Stimulated activated CD8-positive, alpha-beta memory T cell treated with anti-CD3 and anti-CD28 coated beads, Interleukin-4, amount 100 ng/mL, for 4 hours (primary cell): ENCODE measurements at places on chromosomes 7 and 10.

DNA sequence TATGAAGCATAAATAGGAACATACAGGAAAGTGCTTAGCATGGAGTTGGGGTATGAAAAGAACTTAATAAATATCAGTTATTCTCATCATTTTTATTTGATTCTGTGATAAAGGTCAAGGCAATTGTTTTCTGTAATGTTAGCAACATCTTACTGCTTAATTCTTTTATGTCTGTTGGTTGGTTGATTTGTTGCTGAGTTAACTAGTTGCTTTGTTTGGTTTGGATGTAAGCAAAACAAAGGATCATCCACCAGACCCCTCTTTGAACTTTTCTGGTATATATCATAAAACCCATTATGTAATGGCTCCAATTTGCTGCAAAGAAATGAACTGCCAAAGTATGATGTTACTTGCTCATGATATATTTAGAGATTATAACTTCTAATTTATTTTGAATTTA lies 44.5 kb downstream of the CH25H start:
- DNase-seq, result no peak

GRCh38 chr7:82141427-82141826 lies 302.1 kb downstream of the CACNA2D1 start:
- no peak for DNase-seq

DNA sequence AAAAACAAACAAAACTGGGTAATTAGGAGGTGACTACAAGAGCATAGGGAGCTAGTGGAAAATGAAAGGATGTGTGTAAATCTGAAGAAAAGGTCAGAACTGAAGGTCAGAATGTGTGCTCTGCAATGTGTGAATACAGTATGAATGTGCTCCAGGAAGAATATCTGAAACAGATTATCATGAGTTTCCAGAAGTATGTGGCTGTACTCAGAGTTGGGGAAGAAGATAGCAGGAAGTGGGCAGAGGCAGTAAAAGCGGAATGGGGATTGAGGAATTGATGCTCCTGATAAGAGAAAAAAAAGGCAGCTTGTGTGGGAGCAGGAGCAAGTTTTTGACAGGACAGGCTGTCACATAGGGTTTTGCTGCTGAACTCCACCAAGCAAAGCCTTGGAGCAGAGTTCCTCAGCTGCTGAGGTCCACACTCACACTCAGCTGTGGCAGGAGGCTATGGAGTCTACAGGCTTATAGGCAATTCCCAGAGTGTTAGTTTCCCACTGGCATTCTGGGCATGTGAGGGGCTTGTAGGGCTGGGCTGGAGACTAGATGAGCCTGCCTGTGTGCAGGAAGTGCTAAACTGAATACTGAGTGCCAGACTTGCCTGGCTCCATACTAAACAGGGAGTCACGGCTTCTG lies 22.9 kb downstream of the H2AZ2 start:
- DNase-seq, result no peak

GRCh38 chr10:126196281-126196680 lies 192.0 kb downstream of the ADAM12 start:
- DNase-seq, result no peak

DNA sequence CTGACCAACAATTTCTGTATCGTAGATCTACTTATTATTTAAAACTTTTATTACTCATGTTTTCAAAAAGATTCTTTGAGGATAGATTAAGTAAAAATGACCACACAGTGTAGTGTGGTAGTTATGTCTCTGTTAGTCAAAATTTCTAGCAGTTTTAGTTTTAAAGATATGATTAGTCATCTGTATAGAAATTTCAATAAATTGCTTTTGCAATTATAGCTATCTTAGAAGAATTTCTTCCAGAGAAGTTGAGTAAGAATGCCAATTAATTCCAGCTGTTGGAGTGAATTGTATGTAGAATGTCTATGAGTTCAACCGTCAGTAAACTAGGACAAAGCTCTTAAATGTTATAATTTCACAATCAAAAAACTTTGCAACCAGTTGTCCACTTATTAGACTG lies 229.7 kb downstream of the CDK14 start:
- DNase-seq, result no peak

GRCh38 chr7:86913709-86914108 lies 145.7 kb downstream of the ELAPOR2 start:
- no peak for DNase-seq

GRCh38 chr10:72561745-72562166 lies 64.1 kb downstream of the MICU1 start:
- no peak for DNase-seq

- DNase-seq, result no peak
These were observed 168.5 kb downstream of the TEX36 start for GRCh38 chr10:125514206-125515162.

GRCh38 chr7:130893441-130893894 lies 159.5 kb upstream of the KLF14 start:
- no peak for DNase-seq

GRCh38 chr10:43156590-43157341 lies 18.5 kb downstream of the CSGALNACT2 start:
- no peak for DNase-seq

DNA sequence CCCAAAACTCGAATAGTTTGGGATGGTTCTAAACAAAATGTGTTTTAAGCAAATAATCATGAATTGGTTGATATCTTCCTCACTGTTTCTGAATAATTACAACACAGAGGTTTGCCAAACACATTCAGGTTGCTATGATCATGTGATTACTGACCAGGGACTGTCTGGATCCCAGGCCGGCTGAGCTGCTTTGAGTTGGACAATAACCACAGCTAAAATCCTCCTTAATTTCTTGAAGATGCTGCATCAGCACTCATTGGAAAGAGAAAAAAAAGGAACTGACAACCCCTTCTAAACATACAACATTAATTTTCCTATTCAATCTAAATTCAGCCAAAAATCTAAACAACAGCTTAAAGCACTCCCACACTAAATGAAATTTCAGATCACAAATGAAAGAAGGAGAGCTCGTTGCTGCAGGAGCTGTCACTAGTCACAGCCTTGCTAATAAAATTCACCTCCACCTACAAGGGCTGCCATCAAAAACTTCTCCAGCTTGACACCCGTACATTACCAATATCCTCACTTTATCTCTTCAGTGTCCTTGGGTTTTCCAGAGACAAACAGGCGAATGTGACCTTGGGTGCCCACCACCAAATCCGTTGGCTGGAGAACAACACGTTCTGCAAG lies 560.2 kb downstream of the KCNMA1 start:
- no peak for DNase-seq

- no peak for DNase-seq
These were observed 66.5 kb downstream of the TNS3 start for GRCh38 chr7:47515305-47515834.

DNA sequence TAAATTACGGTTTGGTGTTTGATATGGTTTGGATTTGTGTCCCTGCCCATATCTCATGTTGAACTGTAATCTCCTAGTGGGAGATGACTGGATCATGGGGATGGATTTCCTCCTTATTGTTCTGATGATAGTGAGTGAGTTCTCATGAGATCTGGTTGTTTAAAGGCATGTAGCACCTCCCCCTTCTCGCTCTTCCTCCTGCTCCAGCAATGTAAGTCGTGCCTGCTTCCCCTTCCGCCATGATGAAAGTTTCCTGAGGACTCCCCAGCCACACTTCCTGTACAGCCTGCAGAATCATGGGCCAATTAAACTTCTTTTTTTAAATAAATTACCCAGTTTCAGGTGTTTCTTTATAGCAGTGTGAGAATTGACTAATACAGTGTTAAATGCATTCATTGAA lies 116.6 kb downstream of the DOCK4 start:
- DNase-seq, result no peak

GRCh38 chr7:22860337-22860736 lies 37.7 kb upstream of the TOMM7 start:
- DNase-seq, result no peak

GRCh38 chr10:103610083-103610472 lies 116.6 kb downstream of the NEURL1 start:
- no peak for DNase-seq

GRCh38 chr10:131946321-131946751 lies 35.4 kb downstream of the BNIP3 start:
- no peak for DNase-seq

DNA sequence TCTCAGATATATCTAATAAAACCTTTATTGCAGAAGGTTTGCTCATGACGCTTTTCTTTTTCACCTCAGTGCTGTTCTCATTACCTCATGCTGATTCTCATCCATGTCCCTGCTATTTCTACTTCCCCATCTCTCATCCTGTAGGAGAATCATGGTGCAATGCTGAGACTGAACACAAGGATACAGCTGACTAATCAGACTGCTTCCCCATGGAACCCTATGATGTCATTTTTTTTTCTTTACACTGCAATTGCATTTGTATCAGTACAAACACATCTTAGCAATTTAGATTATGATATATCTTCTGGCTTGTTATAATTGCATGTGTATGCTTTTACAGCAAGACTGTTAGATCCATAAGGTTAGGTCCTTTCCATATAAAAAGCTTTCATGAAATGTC lies 93.7 kb downstream of the SEMA3A start:
- DNase-seq, result no peak

- DNase-seq, result peak; percentile 40
These were observed 26.2 kb downstream of the TBATA start for GRCh38 chr10:70758757-70759514.

DNA sequence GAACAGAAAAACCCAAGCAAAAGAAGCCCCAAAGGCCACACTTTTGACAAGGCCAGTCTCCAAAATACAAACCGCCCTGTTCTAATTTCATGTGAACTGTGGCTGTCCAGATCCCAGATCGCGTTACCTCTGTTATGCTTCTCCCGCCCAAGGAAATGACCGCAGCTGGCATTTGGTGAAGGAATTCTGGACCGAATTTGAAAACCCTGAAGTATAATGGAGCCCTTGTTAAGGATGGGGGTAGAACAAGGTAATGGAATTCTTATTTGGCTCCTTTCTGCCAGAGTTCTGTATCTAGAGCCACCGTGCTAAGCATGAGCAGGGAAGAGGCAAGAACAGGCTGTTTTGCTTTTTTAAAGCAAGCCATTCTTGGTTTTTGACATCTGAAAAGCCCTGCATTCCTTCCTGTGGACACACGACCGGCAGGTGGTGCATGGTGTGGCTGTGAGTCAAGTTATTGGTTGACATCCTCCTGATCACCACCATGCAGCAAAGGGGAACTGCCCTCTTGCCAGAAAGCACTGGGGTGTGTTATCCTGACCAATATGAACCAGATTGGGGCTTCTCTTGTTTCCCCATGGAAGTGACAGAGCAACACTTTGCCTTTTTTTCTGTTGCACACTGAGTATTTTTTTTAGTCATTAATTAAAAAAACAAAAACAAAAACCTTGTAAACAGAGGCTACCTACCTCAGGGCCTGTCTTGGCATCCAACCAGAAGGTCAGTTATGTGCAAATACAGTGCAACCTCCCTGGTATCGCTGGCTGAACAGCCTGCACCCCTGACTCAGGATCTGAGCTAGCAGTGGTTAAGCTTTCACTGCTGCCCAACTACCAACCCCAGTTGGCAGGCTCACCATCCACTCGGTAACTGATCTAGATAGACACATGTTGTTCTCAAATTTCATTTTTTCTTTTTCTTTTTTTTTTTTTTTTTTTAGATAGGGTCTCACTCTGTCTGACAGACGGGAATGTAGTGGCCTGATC lies 14.2 kb downstream of the UCMA start:
- DNase-seq, result no peak

DNA sequence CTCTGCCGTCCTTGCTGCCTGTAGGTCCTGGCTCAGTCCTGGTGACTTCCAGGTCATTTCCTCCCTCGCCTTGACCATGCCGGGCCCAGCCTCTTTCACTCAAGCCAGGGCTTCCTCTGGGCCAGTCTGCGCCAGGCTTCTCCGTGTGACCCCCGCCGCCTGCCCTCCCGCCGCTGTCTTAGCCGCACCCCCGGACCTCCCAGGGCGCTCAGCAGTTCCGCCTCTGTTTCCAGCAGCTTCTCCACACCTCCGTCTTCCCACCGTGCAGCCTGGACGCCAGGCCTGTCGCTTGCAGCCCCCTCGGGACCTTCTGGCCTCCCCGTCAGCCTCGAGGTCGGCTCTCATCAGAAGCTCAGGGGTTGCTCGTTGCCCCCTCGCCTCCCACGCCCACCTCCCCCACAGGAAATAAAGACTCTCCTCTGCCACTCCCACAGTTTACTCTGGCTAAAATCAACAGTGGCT lies 123.0 kb upstream of the FZD8 start:
- no peak for DNase-seq

DNA sequence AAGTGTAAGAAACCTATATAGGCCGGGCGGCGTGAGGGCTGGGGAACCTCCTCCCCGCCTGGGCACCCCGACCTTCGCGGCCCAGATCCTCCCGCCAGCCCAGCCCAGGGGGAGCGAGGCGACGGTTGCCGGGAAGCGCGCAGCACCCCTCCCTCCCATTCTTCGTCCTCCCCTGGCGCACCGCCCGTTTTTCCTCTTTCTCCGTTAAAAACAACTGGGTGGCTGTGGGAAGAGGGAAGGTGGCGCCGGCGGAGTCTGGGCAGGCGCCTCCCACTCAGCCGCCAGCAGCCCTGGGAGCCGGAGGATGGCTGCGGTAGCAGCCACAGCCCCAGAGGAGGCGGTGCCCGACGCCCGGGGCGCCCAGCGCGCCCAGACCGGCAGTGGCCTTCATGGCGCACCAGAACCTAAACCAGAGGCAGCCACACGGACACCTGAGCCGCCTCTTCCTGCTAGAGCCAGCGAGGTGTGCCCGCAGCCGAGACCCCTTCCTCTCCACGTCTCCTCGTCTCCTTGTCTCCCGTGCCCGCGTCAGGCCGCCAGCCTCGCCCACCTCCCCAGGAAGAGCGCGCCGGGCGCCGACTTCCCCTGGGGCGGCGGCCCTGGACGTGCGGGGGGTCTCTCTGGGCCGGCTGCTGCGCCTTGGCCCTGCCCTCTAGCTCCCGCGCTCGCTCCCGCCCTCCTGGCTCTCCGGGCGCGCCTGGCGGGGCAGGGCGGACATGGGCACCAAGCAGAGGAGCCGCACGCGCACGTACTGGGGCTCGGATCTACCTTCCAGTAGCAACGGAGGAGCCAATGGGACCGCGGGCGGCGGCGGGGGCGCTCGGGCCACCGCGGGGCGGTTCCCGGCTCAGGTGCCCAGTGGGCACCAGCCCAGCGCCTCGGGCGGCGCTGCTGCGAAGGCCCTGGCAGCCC lies 32.8 kb upstream of the SFTPD start:
- no peak for DNase-seq

DNA sequence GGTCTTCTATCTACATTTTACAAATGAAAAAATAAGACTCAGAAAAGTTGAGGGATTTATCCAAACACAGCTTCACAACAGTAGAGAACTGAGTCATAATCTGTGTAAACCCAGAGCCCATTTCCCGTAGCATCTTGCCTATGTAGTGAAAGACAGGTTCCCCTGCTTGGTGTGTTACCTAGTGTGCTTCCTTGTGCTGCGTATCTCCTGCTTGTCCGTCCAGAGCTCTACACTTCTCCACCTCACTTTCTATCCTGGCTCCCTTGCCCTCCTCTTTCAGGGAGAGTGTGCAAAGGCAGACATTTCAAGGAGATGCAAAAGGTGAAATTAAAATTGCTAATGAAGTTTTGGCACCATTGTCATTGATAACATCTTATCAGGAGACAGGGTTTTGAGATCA lies 1.4 kb upstream of the ASNS start:
- DNase-seq, result no peak

DNA sequence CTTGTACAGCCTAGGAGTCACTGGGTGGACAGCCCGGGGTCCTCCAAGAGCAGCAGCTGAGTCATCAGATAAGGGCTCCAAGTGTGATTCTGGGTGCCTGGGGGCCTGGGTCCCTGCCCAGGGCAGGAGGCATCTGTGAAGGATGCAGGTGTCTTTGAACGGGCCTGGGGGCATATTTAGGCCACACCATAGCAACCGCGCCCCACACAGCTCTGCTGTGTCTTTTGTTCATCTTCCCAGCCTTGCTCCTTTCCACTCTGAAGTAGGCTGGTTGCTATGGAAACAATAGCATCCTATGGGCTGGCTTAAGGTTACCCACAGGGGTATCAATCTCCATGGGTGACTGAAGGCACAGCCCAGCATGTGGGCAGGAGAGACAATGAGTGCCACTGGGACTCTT lies 324.7 kb downstream of the TCERG1L start:
- no peak for DNase-seq
